ENCODE measurements at places on chromosomes 16 and 17.

GRCh38 chr16:19898166-19898565 is 13.5 kb upstream of the GPRC5B start:
- no peak for DNase-seq

DNA sequence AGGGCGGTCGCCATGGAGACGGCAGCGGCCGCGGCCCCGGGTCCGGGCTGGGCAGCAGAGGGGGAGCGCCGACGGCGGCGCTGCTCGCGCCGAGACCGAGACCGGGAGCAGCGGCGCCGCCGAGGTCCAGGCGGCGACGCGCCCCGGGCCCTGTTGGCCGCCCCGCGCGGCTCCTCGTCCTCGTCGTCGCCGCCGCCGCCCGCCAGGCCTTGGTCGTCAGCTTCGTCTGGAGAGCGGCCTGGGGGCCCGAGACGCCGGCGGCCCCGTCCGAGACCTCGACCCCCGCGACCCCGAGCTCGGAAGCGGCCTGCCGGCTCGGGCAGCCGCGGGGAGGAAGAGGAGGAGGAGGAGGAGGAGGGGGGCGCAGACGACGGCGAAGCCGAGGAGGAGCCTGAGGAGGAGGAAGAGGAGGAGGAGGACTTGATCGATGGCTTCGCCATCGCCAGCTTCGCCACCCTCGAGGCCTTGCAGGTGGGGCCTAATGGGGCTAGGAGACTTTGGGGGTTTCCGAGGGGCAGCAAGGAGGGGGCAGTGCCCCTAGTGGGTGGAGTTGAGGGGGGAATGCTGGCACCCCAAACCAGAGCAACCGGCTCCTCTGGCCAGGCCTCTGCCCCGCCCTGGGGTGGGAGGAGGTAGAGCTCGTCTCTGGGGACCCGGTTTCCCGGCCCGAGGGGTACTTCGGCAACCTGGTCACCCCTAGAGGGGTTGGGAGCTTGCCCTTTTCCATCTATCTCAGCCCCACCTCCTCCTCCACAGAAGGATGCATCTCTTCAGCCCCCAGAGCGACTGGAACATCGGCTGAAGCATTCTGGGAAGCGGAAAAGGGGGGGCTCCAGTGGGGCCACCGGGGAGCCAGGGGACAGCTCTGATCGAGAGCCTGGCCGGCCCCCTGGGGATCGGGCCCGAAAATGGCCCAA is 1.5 kb downstream of the FBRS start:
- DNase-seq: peak; percentile 38

DNA sequence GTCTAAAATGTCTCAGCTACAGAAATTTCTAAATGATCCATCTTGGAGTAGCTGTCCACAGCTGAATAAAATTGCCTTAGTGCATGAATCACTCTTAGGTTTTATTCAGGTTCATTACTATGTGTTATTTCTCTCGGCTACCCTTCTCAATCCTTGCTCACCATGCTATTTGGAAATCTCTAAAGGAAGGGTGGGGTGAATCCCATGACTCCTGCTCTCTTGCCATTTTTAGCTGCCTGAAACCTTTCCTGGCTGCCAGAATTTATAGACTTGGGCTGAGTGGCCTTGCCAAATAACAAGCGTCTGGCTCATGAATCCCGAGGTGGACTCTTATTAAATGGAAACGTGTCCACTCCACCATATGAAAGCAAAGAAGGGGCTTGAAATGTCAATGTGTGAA is 936.1 kb upstream of the SOX9 start:
- DNase-seq: peak; percentile 52

DNA sequence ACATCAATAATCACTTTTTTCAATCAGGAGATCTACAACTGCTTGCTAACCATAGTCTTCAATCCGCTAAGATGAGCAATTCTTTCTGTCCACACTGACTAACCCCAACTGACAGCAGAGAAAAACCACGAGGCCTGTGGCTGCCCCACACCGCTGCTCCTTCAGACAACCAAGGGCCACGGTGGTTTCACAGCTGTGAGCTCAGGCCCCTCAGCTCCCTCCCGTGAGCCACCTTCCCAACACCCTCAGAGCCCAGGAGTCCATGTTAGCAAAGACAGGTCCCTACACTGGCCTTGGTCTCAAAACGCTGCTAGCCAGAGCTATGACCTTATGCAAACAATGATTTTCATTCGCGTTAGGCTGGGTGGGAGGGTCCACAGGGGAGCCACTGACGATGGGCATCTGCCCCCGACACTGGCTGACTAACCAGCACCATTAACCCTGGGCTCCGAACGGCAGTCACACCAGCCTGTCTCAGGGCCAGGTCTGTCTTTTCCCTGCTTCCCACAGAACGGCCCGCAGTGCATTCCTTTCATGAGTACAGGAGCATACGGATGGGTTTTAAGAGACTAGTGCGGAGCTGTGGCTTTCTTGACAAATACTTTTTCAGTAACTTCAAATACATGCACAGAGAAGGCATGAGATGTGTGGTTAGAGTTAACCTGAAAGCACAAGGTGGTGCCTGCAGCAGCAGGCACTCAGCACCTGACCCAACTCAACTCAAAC is 67.3 kb downstream of the ANKRD11 start:
- no peak for DNase-seq

- no peak for DNase-seq
Observed at GRCh38 chr16:62620275-62620674, 584.0 kb upstream of the CDH8 start.

DNA sequence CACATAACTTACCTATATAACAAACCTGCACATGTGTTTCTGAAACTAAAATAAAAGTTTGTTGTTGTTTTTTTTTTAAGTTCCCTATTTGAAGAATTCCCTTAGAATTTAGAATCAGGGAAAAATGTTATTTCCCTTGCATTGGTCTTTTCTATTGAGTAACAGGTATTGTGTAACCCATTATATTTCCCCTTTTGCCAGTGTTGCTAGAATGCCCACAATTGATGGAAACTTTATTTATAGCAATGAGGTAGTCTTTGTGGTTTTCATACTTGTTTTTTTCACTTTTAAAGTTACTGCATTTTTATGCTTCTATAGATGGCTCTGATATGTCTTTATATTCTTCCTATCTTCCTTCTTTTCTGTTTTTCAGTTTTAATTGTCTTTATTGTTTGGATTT is 3.9 kb downstream of the NLRP1 start:
- DNase-seq: no peak

GRCh38 chr17:37089956-37090355 is 141.2 kb downstream of the AATF start:
- peak; percentile 74 for DNase-seq

DNA sequence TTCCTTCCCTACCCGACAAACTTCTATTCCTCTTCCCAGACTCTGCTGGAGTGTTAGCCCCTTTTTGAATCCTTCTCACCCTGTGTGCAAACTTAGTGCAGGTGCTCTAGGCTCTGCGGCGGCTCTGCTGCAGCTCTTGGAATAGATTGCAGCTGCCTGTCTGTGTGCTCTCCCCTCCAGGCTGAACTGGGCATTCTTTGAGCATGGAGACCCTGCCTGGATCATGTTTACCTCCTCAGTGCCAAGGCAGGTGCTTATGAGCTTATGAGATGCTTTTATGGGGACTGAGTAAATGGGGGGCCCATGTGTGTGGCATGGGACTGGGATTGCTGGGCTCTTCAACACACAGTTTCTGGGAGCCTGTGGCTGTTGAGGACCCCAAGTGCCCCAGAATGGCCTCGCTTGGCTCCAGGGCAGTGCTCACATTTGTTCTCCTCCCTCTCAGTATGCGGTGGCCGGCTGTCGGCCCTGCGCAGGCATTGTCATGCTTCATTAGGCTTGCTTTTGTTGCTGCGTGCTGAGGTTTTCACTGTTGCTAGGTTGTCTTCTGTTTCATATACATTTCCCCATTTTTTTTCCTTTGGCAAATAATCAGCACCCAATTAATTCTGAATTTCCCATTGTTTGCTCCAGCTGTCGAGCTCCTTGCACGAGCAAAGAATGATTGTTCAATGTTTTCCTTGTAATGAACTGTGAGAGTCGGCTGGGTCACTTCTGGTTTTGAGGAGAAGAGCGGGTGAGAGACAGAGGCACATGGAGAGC is 185.5 kb upstream of the NLRP1 start:
- no peak for DNase-seq

GRCh38 chr17:48546137-48546923 is 1.4 kb upstream of the HOXB2 start:
- no peak for DNase-seq

GRCh38 chr16:49786926-49787557 is 68.9 kb downstream of the ZNF423 start:
- no peak for DNase-seq

DNA sequence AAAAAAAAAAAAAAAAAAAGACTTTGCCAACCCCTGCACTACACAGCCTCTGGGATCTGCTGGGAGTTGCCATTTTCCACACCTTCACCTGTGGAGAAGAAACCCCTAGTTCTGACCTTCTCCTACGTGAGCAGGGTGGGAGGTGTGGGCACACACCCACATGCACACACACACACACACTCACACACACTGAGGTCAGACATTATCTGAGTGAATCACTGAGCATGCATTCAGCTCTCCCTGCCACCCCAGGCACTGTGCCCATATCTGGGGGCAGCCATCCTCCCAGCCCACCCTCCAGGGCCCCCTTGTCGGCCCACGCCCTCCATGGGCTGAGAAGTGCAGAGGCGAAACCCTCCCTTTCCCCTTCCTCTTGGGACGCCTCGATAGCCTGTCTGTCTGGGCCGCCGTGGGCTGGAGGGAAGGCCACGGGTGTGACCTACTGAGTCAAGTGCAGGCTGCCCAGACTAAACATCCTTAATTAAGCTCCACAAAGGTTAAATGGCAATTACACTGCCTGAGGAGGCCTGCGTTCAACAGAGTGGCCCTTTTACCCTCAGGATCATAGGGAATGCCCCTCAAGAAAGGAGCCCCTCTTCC is 143.8 kb downstream of the C16orf95 start:
- DNase-seq: no peak

DNA sequence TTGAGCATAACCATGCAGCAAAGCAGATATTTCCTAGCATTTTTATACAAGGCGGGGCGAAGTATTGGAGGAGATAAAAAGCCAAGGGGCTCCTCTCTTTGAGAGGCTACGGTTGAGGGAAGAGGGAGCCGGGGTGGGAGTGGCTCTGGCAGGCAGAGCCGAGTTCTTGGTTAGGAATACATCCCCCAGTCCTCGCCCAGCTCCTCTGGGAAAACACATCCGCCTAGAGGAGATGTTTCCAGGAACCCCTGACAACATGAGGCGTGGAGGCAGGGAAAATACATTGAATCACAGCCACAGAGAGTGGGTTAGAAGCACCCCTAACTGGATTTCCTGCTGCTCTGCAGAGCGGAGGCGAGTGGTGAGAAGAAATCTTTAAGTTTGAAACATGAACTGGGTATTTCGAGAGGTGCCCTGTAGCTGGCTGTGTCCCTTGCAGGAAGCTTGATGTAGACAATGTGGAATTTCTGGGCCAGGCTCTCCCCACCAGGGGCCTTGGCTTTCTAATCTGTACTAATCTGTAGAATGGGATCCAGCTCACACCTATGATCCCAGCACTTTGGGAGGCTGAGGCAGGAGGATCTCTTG is 27.3 kb downstream of the TTYH2 start:
- DNase-seq: peak; percentile 31

DNA sequence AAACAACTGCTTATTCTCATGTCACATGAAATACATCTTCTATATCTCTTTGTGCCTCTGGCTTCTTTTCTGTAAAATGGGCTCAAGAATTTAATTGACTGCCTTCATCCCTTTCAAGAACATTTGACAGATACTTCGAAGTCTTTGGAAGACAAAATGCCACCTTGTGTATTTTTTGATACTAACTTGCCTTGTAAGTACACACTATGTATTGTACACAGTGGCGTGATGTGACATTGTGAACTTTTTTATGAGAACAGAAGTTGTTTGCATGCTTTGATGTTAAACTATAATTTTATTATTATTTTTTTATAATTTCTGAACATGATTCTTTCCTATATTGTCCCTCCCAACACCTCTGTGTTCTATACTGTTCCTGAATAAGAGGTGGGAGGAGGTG is 73.7 kb downstream of the MAP2K4 start:
- DNase-seq: no peak

DNA sequence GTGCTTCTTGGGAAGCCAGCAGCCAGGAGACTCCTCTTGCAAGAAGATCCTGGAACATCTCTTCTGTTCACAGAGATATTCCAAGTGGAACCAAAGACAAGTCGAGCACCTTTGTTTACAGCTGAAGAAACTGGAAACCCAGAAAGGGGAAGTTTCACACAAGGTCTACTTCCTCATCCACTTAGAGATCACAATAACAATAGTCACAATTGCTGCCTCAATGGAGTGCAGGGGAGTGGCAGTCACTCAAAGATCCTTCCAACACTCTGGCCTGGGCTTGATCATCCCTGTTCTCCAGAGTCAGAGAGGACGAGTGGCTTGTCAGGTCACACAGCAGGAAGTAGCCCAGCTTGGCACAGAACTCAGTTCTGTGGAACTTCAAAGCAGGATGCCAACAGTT is 46.9 kb upstream of the SIAH1 start:
- DNase-seq: no peak

DNA sequence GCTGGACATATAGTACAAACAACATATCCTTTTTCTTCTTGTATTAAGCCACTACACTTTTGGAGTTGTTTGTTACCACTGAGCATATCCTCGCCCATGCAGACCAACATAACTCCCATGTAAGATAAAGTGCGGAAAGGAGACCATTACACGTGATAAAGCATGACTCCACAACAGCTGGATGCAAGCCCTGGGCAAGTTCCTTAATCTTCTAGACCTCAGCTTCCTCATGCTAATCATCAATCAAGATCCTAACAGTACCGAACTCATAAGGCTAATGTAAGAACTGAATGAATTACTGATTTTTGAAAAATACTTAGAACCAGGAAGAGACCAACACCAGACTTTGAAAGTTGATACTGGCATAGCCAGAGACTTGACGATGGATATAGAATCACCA is 47.0 kb upstream of the GSG1L start:
- no peak for DNase-seq

DNA sequence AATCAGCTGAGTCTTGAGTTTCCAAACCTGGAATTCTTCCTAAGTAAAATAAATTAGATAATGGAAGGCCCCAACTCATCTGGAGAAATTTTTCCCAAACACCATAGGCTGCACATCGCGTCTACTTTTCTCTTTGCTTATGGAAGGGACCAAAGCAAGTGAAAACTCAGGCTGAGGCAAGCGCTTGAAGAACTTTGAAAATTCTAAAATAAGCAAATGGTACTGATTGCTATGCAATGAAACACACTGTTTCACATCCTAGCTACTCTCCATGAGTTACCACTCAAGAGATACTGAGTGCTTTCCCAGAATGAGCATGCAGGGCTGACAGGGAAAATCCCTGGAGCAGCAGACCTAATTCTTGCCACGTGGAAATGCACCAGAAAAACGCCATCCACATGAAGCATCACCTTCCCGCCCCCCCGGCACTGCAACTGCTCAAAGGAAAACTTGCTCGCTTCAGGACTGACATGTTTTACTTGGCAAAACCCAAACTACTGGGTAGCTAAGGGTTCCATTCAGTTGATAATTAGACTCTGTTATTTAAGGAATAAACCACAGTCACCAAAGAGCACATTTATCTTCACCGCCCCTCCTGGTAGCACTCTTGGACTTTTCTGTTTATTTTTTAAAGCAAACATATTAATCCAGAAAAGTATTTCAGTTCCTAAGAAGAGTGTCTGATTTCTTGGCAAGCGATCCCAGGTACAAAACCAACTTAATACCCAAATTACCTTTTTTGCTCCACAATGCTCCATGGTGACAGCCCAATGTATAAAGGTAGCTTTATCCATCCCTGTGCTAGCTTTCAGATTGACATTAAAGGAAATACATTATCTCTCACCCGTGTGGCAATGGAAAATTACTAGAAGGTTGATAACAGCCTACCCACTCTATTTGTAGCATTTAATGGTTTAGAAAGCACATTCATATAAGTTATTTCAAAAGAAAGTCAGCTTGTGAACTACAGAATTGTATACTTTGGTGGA is 62.5 kb downstream of the WDR59 start:
- DNase-seq: no peak
